ENCODE measurements at places on chromosomes 3 and 15. TPM values are rescaled to one million over a fixed set of nuclear protein-coding genes. Genes with fewer than 3 reads are reported as not detected.

Gene PLSCR5
- not detected for polyA plus RNA-seq

Gene LRRC15
- polyA plus RNA-seq, result 0.07 TPM

Gene CCDC33
- polyA plus RNA-seq, result not detected

DNA sequence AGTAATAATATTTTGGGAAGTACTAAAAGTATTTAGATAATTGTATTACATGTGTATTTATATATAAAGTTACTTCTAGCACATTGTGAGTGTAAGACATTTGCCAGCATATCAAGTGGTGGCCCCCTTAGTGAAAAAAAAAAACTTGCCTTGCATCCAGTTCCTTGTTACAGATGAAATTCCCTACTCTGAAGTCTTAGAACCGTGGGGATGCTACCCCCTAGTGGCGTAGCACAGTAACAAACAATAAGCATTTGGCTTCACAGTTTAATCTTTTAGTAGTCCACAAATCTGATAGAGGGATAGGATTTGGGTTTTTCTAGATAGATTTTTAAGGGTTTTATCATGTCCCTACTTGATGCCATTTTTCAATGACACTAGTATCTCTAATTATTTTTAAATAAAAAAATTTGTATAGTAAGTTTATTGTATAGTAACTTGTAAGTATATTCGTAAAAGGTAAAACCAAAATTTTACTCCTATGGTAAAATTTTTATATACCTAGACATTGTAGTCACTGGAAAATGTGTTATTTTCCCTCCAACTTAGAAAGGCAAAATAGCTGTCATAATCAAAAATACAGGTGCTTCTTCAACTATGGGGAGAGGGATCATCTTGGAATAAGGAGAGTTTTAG, 14.3 kb downstream of the SMC4 start:
- DNase-seq, result peak; percentile 77

- no peak for DNase-seq
Measured at GRCh38 chr3:48241796-48242455, 1.0 kb downstream of the ZNF589 start.

GRCh38 chr15:52495125-52495524, 33.6 kb downstream of the MYO5A start:
- DNase-seq, result no peak

GRCh38 chr3:48318713-48319468, 14.6 kb downstream of the SPINK8 start:
- no peak for DNase-seq

GRCh38 chr3:56269755-56270535, 198.3 kb downstream of the ERC2 start:
- peak; percentile 93 for DNase-seq

DNA sequence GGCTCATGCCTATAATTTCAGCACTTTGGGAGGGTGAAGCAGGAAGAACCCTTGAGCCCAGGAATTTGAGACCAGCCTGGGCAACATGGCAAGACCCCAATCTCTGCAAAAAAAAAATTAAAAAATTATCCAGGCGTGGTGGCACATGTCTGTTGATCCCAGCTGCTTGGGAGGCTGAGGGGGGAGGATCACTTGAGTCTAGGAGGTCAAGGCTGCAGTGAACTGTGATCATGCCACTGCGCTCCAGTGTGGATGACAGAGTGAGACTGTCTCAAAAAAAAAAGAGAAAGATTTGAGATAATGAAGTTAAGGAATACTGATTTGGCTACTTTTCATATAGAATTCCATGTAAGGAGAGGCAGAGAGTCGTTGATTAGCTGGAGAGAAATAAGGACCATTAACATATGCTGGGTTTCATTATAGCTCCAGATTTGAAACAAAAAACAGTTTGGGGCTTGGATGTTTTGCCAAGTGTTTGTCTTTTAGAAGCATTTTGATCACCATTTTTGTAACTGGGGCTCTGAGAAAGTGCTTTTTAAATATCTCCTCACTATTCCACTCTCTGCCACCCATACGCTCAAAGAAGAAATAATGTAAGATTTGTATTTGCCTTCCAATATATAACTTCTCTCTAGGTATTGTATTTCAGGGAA, 214.2 kb downstream of the FEZF2 start:
- DNase-seq, result no peak

DNA sequence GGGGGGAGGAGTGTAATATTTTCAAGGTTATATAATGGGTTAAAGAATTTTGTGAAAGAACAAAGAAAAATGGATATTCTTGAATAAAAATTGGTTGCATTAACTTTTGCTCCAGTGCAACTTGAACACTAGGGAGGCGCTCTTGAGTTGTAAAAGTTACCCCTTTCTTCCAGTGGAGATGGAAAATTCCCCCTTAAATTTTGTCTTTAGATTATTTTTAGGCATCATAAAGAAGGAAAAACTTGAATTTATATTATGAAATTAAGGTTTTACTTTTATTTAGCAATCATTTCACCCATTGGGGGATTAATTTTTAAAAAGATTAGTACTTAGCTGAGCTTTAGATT, 550 bp upstream of the CHD2 start:
- no peak for DNase-seq

DNA sequence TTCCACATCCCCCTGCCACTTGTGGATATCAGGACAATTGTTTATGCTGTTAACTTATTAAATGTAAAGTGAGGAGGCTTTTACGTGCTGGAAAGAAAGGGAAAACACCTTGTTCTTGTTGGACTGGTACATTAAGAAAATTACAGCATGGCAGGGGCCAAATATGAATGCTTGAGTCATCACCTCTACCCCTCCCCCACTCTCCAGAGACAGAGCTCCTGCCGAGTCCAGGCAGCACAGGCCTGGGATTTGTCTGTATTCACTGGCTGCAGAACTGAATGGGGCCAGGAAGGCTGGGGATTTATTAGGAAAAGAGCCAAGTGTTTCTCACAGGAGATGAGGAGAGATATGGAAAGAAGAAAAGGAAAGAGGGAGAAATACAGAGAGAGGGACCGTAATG, 308.9 kb downstream of the EPHB1 start:
- no peak for DNase-seq

DNA sequence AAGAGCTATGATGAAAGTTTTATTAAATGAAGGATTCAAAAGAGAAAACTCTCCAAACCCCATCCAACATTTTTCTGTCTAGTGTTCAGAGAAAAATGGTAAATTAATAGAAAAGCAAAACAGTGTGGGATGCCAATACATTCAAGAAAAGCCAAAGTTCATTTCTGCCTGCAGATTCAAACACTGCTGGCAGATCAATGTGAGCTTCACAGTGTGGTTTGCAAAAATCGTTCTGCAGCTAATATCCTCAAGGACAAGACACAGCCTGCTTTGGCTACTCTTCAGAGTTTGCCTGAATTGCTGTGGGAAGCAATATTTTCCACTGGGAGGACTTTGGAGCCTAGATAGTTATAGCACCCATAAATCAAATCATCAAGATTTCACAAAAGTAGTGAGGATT, 619.9 kb upstream of the SUCLG2 start:
- DNase-seq, result peak; percentile 44

Measured in muscle of back (tissue), 13 donors.